ENCODE measurements at places on chromosomes 4 and X.

DNA sequence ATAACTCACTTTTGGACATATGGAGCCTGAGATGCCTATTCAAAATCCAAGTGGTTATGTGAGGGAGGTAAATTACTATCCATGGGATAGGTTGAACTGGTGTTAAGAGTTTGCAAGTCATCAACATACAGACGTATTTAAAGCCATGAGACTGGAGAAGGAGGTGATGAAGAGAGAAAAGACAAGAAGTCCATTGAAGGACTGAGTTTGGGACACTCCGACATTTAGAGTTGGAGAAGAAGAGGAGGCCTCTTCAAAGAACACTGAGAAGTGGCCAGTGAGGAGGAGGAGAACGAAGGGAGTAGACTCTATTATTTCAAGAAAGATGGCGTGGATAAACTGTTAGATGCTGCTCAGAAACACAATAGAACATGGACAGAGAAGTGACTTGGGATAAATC lies at the start of gene CNGA2:
CNGA2 (plus strand) TSS at position 301 of the 400 bp plus-strand sequence. CDS start 3,738 bp downstream, outside the sequence.
- DNase-seq, result no peak

GRCh38 chrX:115266300-115266699 lies 23.2 kb upstream of the LUZP4 start:
- no peak for DNase-seq

GRCh38 chrX:54470054-54470760 lies 25.8 kb downstream of the FGD1 start:
- no peak for DNase-seq

GRCh38 chrX:14963447-14964236 lies 90.4 kb downstream of the MOSPD2 start:
- no peak for DNase-seq

GRCh38 chr4:39146211-39146610 lies 36.1 kb upstream of the WDR19 start:
- no peak for DNase-seq

GRCh38 chrX:71053217-71053621 lies 14.9 kb downstream of the SNX12 start:
- no peak for DNase-seq

- DNase-seq, result no peak
Measured at GRCh38 chr4:148034813-148035212, 302.9 kb downstream of the ARHGAP10 start.
